EL (cell line): ENCODE measurements at places on chromosomes 16 and 17.

GRCh38 chr17:46866747-46867146 lies 15.4 kb downstream of the WNT9B start:
- DNase-seq = no peak

DNA sequence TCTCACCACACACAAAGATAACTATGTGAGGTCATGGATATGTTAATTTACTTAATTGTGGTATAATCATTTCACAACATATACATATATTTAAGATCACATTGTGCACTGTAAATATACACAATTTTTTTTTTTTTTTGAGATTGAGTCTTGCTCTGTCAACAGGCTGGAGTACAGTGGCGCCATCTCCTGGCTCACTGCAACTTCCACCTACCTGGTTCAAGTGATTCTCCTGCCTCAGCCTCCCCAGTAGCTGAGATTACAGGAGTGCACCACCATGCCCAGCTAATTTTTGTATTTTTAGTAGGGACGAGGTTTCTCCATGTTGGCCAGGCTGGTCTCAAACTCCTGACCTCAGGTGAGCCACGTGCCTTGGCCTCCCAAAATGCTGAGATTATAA lies 11.5 kb upstream of the PRSS54 start:
- DNase-seq = no peak

- no peak for DNase-seq
Measured at GRCh38 chr17:6254036-6254435, 180.9 kb downstream of the AIPL1 start.

DNA sequence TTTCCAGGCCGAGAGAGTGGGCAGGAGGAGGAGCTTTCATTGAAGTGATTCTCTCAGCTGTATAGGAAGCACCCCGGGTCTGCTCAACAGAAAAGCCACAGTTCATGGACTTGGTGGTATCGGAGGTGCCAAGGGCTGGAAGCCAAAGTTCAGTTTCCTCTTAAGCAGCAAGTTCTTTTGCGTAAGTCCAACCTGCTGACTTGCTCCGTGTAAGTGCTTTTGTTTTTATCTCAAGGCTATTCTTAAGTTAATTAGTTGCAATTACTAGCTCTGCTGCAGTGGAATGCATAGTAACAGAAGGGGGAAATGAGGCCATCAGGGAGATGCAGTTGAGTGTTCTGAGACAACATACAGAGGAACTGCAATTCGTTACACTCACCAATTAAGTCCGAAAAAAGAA lies 44.6 kb downstream of the SMIM36 start:
- no peak for DNase-seq

- DNase-seq = peak; percentile 36
Measured at GRCh38 chr17:12599186-12599920, 66.3 kb upstream of the MYOCD start.

DNA sequence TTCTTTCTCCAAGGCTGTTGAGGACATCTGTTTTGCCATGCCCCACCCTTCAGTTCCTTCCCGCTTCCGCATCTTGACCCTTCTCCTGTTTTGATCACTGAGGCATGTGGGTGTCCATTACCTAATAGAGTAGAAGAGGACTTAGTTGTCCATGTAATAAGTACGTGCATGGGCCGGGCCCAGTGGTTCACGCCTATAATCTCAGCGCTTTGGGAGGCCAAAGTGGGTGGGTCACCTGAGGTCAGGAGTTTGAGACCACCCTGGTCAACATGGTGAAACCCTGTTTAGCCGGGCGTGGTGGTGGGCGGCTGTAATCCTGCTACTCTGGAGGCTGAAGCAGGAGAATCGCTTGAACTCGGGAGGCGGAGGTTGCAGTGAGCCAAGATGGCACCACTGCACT lies 637.8 kb upstream of the EEF2KMT start:
- DNase-seq = no peak

DNA sequence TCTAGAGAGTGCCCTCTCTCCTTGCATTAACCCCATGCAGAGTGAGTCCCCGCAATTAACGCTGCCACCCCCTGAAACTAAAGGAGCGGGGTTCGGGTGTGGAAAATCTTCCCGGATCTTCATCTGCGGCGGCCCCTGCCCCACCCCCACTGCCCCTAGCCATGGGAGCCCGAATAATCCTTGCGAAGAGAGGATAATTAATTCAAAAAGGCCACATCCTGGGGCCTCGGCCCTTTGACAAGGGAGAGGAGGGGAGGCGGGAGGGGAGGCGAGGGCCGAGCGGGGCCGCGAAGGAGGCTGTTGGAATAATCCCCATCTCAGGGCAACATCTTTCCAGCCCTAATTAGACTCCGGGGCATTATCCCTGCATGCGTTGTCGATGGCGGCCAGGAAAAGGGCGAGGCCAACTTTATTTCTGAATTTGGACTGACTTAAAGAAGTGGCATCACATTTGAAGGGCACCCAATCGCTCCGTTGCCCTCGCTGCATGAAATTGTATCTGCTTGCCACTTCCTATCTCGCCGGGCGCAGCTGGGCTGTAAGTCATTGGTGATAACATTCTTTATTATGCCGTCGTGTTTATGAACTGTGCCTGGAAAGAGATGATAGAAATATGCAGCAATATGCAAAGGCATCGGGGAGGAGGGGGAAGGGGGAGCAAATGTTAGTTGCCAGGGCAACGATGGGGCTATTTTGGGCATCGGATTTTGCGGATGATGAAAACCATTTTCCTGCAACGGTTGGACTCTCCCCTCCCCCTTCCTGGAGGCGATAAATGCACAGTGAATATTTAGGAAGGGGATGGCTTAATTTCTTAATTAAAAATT lies 387.1 kb upstream of the TNRC6C start:
- DNase-seq = no peak

DNA sequence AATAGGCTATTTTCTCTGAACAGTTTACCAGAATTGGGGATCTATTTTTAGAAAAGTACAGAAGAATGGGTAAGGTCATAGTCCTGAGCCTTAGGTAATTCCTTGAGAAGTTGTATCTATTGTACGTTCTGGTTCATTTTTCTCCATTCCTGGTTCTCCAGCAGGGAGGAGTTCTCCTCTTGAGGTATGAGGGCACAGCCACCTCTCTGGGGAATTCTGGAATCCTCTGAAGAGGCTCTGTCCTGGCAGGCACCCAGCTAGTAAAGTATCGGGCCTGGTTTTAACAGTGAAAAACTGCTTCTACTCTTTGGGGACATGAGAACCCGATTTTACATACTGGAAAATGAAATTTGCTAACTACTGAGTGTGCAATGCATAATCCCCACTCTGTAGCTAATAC lies 19.6 kb upstream of the PMFBP1 start:
- DNase-seq = no peak

GRCh38 chr17:13484020-13484419 lies 117.7 kb downstream of the HS3ST3A1 start:
- DNase-seq = peak; percentile 38

DNA sequence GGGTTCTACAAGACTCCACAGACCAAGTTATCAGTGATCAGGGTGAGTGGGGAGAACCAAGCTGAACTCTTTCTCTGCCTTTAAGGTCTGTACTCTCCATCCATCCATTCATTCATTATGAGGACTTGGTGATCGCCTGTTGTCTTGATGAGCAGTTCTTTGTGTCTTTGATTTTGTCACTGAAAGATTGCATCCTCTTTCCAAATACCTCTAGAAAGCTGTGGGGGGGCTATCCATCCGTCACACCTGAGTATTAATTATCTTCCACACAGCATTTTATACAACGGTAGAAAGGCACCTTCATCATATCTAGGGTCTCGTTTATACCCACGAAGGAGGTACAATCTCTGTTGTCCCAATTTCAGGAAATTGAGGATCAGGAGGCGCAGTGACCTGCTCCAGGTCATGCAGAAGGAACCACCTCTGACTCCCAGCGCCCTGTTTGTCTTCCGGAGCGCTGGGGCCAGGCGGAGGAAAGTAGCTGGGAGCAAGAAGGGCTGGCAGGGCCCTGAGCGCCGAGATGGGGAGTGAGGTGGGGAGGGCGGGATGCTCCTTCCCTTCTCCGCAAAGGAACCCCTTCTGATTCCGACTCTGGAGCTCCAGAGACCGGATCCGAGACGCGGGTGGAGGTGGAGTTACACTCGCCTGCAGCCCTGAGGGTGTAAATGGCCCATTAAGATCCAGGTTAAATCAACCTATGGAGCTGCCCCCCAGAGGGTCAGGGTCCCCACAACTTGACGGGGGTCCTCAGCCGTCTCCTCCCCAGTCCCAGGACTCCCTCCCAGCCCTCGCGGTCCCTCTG lies 605 bp upstream of the ABAT start:
- peak; percentile 11 for DNase-seq

DNA sequence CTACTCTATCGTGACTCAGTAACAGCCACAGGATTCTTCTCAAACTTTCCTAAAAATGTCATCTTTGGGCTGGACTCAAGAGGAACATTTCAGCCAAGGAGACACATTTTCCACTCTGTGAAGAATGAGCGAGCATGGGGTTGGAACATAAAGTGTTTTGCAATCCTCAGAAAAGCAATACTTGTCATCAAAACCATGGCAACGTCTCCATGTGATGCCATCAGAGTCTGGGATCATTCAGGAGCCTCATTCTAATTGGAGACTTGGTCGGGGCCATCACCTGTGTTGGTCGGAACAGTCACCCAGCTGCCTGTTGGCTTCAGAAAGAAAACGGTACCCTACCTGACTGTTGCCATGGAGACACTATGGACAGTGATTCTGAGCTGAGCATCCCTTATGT lies 25.5 kb downstream of the MYOCD start:
- no peak for DNase-seq

DNA sequence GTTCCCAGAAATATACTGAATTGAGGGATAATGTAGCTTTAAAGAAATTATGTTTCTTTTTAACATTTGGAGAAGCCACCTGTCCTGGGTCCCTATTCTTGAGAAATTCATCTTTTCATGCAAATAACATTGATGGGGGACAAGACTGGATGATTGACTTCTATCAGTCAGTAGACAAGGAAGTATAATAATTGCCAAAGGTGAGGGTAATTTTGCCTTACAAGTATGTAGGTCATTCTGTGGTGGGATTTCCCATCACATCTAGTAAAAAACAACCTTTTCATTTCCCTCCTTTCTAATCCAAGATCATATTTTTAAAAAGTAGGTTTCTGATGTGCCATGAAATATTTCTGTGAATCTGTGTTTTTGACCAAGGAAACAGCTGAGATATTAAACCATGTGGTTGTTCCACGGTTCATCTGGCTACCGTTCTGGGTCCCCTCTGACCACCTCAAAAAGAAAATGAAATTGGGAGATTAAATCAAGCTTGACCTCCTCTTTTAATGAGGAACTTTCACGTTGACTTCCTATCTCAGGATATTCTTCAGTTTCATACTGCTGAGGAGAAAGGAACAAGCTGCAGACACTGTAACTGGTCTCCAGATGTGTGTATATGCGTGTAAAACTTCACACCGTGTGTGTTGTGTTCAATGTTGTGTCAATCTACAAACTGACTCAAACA lies 138.6 kb downstream of the MAP2K6 start:
- no peak for DNase-seq

DNA sequence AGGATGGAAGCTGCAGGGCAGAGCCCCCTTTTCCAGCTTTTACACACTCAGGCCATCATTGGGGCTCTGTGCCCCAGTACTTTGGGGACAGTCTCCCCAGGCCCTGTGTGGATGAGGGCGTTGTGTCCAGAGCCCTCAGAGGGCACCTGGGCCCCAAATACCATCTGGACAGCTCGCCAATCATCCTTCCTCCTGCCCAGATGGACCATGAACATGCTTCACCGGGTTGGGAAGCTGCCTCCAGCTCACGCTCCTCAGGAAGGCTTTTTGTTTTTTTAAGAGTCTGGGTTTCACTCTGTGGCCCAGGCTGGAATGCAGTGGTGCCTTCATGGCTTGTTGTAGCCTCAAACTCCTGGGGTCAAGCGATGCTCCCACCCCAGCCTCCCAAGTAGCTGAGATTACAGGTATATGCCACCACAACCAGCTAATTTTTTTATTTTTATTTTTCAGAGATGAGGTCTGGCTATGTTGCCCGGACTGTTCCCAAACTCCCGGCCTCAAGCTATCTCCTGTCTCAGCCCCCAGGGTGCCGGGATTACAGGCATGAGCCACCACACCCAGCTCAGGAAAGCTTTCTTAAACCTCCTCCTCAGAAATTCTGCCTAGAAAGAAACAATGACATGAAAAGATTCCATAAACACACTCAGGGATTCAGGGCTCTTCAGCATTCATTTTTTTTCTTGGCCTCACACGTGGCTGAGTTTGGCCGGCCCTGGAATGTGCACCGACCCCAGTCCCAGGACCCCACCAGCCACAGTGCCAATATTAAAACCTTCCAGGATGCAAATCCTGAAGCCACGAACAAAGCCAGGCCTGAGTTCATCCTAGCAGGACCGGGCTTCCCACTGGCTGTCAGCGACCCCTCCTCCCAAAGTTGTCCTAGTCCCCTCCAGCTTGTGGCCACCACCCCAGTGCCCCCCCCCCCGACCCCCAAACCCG lies 27.4 kb upstream of the ZNF423 start:
- no peak for DNase-seq

DNA sequence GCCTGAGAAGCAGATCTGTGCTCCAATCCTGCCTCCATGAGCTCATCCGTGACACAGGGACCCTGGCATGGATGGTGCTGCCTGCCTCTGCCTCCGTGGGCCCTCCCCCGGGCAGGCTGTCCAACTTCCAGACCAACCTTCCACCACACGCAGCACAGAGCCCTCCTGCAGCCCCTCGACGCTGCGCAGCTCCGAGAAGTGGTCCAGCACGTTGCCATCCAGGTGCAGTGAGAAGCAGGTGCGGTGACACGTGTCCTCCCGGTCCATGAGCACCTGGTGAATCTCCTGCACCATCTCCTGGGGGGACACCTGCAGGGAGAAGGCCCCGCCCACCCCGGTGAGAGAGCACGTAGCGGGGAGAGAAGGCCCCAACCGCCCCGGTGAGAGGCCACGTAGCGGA lies 8.4 kb downstream of the CLUH start:
- no peak for DNase-seq

DNA sequence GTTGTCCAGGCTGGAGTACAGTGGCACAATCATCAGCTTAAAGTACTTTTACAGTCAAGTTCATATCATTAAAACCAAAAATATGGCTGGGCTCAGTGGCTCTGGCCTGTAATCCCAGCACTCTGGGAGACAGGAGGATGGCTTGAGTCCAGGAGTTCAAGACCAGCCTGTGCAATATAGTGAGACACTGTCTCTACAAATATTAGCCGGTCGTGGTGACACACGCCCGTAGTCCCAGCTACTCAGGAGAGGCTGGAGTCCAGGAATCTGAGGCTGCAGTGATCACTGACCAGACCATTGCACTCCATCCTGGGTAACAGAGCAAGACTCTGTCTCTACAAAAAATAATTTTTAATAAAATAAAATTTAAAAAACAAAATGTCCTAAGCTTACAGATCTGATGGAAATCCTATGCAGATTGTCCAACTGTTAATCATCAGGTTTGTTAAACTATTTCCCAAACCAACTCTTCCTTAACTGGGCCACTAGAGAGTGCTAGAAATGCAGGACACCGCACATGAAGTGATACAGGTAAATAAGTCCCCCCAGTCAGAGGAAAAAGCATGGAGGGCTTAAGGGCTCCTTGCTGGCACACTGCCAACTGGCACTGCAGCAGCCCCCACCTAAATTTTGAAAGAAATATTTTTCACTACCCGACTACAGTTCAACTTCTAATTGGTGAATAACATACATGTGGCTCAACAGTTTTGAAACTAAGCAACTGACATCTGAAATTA lies 2.8 kb downstream of the USP22 start:
- DNase-seq = peak; percentile 56

- DNase-seq = no peak
Measured at GRCh38 chr16:56649820-56650219, 1.9 kb upstream of the MT1B start.
